ENCODE measurements at places on chromosomes 12 and 14.

DNA sequence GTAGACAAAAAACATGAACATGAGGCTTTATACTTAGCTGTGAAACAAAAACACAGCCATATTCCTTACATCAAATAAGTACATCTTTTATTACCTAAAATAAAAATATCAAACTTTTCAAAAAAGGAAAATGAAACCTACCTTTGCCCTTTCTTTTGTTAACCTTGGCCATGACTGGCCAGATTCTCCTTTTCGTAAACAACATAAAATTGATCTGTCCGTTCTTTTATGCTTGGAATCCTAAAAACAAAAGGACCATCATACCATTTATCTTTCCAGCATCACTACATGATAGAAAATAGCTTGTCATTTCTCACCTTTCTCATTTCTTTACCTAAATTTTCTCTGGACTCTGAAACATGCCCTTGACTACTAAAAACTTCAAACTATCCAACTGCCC, 16.5 kb downstream of the PTGES3 start:
- no peak for DNase-seq

DNA sequence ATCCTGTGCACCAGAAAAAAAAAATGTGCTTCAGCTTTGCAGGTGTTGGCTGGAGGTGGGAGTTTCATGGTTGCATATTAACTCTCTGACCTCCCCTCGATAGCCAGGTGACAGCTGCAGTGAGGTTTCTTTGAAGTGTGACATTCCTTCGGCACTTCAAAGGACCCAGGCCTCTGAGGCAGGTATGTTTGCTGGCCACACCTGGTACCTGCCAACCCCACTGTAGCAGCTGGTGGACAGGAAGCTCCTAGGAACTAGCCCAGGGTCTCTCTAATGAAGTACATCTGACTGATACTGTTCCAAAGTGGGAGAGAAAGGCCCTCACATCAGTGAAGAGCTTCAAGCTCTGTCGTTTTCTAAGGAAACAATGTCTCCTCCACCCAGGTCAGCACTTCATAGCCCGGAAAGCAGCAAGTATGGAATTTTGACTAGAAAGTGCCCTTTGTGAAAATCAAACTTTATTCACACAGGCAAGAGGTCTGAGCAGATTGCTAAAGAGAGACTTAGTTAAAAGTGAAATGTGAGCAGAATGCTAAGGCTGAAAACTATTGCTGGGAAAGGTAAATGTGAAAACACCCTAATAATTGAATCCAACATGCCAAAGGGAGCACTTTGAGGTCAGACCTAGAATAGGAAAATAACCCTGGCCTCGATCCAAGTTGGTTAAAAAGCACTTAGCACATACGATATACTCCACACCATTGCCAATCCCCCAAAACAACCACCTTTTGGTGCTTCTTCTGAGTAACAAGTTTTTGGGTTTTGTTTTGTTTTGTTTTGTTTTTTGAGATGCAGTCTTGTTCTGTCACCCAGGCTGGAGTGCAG, 71.3 kb downstream of the PHLDA1 start:
- DNase-seq: no peak

DNA sequence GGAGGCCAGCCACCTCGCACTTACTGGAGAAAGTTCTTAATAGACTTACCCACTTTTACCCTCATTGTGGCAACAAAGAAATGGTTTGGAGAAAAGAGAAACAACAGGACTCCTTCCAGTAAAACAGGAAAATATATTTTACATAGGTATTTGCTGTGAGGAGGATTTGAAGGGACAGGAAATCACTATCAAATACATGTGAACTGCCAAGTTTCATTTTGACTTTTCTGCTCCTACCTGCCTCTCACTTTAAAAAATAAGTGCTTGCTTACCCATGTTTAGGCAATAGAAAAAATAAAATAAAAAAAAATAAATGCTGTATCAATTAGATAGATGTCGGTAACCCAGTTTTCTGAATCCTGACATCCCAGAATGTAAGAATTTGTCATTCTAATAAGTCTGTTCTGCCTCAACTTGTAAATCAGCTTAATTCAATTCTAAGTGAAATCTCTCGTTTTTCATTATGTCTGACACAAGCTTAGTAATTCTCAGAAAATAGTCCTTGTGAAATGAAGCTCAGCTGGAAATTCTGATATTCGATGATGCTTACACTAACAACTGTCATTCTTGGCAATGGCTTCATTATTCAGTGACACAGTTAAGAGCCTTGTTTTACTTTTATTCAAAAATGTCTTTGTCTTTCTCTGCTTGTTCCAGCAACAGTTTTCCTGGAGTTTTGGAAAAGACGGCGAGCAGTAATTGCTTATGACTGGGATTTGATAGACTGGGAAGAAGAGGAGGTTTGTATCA, 131.3 kb downstream of the SLC5A8 start:
- no peak for DNase-seq

DNA sequence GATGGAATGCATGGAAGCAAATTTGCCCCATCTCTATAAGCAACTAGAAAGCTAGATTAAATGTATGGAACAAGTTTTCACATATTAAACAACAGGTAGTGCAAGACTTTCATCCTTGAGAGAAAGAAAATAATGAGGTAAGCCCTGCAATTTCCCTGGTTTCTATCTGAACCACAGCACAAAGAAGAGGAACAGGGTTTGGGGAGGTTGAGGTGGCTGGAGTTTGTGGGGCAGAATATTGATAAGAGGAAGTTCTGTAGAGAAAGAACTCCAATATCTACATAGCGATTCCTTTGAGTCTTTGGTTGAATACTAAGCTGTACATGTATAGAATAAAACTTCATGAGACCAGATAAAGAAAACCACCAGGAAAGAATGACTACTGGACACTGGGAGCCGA, 96.3 kb upstream of the CCND2 start:
- DNase-seq: no peak

GRCh38 chr12:38161123-38162000, 155.2 kb upstream of the ALG10B start:
- no peak for DNase-seq

DNA sequence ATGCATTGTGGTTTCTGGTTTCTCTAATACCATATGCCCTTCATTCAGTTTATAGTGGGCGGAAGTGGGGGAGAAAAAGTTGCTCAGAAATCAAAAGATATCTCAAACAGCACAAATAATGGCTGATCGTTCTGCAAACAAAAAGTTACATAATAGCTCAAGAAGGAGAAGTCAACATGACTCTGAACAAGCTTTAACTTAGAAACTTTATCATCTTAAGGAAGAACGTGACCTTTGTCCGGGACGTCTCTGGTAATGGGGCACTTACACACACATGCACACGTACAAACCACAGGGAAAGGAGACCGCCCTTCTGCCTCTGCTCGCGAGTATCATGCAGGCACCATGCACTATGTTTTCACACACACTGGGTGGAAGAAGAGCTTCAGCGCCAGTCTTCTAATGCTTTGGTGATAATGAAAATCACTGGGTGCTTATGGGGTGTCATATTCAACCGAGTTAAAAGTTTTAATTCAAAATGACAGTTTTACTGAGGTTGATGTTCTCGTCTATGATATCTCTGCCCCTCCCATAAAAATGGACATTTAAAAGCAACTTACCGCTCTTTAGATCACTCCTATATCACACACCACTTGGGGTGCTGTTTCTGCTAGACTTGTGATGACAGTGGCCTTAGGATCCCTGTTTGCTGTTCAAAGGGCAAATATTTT, 4.7 kb downstream of the FOS start:
- DNase-seq: no peak

- DNase-seq: no peak
These were observed 89.8 kb downstream of the ZFP36L1 start for GRCh38 chr14:68703093-68703492.

- no peak for DNase-seq
These were observed 12.1 kb downstream of the C14orf180 start for GRCh38 chr14:104591506-104592291.

DNA sequence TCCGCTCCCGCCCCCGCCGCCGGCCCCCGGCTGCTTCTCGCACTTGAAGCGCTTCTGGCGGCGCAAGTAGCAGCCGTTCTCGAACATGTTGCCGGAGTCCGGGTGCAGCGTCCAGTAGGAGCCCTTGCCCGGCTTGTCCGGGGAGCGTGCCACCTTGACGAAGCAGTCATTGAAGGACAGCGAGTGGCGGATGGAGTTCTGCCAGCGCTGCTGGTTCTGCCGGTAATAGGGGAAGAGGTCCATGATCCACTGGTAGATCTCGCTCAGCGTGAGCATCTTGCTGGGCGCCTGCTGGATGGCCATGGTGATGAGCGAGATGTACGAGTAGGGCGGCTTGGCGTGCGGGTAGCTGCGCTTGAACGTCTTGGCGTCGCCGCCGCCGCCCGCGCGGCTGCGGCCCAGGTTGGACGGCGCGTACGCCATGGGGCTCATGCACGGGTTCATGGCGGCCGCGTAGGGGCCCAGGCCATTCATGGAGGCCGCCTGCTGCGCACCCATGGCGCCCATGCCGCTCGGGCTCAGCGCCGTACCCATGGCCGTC, 3.0 kb downstream of the FOXA1 start:
- DNase-seq: no peak

GRCh38 chr14:98633380-98633779, 638.6 kb downstream of the BCL11B start:
- DNase-seq: no peak

GRCh38 chr14:22460461-22461195, 128.4 kb downstream of the DAD1 start:
- DNase-seq: no peak

DNA sequence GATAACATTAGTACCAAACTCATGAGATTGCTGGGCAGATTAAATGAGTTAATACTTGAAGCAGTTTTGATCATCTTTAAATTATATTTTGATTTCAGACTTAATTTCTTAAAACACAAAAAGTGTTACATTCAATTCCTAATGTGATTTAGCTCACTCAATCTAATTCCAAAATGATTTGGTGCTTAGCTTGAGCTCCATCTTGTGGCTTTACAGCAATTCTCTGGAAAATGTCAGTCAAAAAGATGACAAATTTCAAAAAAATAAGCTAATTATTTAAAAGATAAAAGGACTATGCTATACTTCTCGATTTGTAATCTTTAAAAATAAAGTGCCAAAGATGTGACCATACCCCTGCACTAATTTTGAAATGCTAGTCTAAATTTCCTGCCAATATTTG, 10.1 kb downstream of the LLPH start:
- no peak for DNase-seq

DNA sequence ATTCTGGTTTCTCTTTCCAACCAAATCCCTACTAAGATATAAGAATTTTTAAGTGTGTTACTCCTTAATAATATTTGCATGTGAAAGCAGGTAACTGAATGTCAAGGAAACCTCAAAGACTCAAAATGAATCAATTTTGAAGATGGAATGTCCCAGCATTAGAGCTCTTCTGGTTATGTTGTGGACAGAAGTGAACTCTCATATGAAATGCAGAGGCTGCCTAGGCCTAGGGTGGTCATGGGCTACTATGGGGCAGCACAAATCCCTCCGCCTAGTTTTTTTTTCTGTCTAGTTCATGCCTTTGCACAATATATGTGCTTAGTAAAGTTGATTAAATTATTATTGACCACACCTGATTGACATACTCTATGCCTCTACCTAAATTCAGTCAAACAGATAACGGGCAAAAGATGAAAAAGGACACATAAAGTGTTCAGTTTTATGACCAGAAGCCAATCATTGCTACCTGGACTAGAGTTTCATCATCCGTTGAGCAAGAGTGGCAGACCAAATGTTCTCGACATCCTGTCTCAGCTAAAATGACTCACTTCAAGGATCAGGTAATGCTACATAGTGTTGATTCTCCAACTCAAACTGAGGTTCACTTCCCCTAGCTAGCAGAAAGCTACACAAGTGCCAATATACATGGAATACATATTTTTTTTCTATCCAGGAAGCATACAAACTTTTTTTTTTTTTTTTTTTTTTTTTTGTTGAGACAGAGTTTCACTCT, 1211.4 kb downstream of the VRK1 start:
- DNase-seq: no peak

DNA sequence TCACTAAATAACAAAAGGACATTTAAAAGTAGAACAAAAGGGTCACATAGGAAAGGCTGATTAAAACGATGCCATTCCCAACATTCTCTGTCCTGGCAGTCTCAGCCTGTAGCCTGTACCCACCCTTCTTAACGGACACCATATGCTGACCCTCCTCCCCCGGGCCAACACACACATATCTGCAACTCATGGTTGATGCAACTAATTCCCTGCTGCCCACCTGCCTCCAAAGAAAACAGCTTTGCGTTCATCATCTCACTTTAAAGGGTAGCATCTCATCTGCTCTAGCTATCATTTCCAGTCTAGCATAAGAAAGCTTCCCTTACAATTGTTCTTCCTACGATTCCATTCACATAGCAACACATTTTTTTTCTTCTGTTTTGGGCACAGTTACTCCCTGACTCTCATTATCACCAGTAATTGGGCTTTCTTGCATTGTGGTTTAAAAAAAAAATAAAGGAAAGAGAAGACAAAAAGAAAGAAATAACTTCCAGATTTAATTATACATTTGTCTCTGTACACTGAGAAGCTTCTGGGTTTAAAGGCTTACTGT, 92.9 kb downstream of the KCNC2 start:
- DNase-seq: no peak

GRCh38 chr14:97106166-97106565, 309.0 kb downstream of the VRK1 start:
- no peak for DNase-seq

- DNase-seq: no peak
These were observed 75.9 kb upstream of the AMIGO2 start for GRCh38 chr12:47155457-47156166.

DNA sequence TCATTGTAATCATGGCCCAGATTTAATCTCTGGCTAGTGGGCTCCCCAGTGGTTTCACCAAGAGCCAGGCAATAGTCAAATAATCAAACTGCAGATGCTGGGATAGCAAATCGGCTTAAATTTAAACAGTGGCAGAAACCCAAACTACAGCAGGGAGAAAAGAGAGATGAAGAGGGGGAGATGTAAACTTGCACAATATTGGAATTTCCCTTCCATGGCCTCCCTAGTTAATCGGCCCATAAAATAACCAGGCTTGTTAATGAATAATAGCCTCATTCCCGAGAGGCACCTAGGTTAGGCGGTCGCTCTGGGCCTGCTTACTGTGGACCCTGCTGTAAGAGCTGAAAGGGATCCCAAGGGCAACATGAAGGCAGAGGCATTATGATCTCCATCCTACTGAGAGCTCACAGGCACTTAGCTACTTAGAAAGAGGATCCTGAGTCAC, 116.2 kb downstream of the NUAK1 start:
- DNase-seq: no peak

DNA sequence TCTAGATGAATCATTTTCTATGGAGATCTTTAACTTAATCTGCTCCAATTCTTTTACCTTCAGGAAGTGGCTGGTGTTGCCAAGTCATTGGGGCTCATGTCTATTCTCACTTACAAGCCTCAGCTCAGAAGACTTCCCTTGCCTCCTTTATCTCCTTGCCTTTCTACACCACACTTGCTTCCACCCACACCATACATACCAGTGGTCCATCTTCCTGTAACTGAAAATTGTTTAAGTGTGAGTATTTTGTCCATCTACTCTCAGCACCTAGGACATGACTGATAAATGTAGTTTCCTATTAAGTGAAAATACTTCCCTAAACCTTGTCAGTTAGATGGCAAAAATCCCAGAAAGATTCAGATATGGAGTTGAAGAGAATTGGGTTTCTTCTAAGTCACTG, 199.7 kb upstream of the CPNE8 start:
- DNase-seq: no peak

Data from stimulated activated CD4-positive, alpha-beta T cell treated with anti-CD3 and anti-CD28 coated beads, Interleukin-15, amount 100 ng/mL, for 48 hours (primary cell).